GM12864 (cell line): ENCODE measurements at places on chromosomes 16 and 17.

DNA sequence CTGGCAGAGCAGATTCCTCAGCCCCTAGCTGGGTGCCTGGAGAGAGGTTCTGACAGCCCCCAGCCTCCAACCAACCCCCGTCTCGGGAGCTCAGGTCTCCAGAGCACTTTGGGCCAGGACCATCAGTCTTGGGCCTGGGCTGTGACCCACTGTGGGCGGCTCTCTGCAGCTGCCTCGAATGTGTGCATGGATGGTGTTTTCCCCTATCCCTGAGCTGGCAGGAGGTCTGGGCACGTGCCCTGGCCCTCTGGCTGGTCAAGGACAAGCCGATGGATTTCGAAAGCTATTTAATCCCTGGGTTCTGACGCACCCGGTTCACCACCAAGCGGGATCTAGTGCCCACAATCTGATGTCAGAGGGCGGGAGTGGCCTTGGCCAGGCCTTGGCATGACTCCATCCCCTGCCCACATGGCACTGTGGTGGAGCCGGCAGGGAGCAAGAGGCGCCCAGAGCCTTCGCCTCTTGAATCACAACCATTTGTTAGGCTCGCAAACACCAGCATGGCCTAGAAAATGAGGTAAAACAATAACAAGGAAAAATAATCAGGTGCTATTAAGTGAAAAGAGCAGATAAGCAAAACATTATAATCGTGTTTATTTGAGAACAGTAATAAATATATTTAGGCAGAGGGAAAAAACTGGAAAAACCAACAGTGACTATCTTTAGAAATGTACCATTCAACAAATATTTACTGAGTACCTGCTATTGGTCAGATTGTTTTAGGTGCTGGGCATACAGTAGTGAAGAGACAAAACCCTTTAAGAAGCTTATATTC, 69.3 kb upstream of the TOB1 start:
- DNase-seq, result no peak

DNA sequence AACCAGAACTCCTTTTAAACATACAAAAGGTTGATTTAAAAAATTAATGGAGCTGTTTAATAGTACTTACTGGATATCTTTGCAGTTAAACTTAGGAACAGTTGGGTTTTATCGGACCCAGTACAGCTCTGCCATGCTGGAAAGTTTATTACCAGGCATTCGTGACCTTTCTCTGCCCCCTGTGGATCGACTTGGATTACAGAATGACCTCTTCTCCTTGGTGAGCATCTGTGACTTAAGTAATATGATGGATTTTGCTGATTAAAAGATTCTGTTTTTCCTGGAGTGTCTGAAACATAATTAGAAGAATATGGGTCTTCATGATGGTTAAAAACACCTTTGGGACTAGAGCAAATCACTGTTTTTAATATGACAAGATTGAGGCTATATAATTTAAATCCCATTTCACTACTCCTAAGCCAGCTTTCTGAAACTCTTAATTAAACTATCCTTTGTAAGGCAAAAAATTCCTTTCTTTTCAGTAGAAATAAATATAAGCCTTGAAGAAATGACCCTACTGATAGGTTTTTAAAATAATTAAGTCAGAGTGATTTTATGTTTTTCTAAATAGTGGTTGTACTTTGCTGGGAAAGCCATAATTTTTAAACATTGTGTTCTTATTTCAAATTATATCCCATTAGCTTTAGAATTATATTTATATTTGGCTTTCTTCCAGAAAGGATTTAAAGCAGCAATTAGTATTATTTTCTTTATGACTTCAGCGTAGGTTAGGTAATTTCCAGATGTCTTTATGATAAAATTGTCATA, 45.7 kb upstream of the KPNB1 start:
- no peak for DNase-seq

- DNase-seq, result peak; percentile 30
Observed at GRCh38 chr17:48517478-48517877, 13.3 kb downstream of the HOXB1 start.

DNA sequence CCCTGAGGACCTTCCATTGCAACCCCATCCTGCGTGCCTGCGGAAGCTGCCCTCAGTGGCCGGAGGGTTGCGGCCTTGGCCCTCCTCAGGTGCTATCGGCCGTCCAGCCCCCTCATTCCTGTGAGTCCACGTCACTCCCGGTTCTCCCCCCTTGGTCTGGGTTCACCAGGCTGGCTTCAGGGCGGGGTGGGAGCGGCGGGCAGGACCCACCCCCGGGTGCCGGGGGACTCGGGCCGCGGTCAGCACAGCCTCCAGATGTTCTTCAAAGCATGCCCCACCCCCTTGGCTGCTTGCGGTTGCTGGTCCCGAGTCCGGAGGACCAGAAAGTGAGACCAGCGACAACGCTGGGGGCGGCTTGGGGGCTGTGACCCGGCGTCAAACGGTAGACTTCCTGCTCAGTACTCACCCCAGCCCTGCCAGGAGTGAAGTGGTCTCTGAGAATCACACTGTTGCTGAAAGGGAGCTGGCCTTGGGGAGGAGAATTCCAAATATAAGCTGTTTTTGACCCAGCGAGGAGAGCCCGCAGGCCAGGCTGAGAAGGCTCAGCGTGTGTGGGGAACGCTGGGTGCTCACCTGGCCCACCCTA, 4.5 kb downstream of the ZNF469 start:
- DNase-seq, result no peak

GRCh38 chr17:33647956-33648355, 354.9 kb upstream of the ASIC2 start:
- DNase-seq, result no peak

GRCh38 chr16:68987734-68988457, 117.6 kb upstream of the HAS3 start:
- DNase-seq, result no peak

DNA sequence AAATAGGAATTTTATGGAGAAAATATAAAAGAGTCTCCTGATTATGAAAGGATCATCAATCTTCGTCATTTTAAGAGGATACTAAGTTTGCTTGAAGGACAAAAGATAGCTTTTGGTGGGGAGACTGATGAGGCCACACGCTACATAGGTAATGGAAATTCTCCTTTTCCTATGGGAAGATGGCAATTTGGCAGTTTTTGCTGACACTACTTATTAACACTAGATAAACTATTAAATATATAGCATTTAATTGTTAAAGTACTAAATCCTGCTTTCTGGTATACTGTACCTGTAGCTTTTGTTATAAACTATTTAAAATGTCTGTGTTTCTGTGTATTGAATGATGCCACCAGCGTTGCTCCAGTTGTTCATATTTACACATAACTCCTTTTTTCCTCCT, 12.6 kb downstream of the ALDH3A2 start:
- DNase-seq, result no peak

DNA sequence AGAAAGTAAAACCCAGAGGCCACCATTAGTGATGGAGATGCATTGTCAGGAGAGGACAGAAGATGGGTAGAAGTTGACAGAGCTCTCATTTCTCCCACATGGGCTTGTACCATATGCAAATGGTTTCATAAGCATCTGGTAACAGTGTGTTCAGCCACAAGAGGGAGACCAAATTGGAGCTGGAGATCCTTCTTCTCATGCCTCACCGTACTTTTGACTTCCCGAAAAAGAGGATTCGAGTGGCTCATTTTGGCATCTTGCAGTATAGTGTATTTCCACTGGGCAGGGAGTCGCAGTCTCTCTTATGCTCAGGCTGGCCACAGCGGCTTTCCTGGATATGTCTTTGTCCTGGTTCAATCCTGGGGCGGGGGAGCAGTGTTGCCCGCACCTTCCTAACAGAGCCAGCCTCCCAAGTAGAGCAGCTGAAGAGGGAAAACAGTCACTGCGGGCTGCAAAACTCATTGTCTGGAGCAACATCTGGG, 23.8 kb downstream of the TBC1D3B start:
- DNase-seq, result no peak

DNA sequence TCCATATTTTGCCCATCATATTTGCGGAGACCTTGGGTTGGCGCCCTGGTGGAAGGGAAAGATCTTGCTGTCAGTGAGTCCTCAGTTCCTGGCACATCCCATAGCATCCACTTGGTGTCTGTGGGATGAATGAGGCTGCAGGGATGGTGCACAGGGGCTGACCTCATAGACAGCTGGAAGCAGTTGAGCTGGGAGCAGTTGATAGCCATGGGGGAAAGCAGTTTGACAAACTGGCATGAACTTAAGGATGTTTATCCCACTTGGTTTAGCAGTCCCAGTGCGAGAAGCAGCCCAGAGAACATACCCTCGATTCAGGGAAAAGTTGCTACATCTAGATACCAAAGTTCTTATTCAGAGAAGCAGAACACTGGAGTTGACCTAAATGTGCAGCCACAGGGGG, 80.7 kb downstream of the SNX29 start:
- DNase-seq, result no peak

DNA sequence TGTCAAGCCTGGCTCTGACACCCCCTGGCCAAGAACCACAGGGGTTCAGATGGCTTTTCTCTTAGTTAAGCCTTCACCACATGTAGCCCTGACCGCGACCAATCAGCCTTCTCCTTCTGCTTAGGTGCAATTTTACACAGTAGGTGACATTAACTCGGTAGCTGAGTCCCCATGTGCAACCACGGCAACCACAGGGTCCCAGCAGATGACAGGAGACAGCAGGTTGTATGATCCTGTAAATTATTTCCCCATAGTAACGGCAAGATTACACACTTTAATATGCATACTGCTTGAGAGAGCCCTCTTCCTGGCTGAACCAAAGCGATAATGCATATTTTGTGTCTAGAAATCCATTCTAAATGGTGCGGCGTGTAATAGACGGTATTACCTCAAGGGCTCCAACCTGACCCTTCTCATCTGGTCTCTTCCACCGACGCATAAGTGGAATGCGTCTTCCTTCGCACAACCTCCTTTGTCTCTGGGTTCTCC, 458.7 kb upstream of the ZFHX3 start:
- no peak for DNase-seq

GRCh38 chr17:33964344-33964979, 290.6 kb upstream of the CCL2 start:
- peak; percentile 92 for DNase-seq

- no peak for DNase-seq
Observed at GRCh38 chr16:8537691-8538342, 52.5 kb downstream of the TMEM114 start.

DNA sequence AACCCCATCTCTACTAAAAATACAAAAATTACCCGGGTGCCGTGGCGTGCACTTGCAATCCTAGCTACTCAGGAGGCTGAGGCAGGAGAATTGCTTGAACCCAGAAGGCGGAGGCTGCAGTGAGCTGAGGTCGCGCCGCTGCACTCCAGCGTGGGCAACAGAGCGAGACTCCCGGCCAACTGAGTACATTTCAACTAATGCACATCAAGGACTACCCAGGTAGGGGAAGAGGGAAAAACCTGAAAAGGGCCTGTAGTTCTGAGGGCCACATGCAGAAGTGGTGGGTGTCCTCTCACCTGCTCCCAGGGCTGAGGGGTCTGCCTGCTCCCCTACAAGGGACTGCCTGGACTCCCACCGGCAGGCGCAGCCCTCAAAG, 584 bp upstream of the SLC16A5 start:
- no peak for DNase-seq

DNA sequence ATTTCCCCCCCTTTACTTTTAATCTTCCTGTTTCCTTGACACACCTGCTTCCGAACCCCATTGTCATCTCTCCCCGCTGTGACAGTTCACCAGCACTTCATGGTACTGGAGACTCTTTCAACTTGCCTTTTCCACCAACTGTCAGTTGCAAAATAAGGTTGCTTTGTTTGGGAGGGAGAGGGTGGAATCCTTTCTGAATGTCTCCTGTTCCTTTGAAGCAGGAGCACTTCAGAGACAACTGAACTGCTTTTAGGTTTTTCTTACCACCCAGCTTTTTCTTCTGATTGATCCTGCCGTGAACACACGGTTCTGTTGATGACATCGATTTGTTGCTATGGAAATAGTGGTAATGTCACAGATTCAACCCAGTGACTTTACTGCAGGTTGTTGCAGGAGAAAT, 42.0 kb downstream of the RPA1 start:
- DNase-seq, result no peak

DNA sequence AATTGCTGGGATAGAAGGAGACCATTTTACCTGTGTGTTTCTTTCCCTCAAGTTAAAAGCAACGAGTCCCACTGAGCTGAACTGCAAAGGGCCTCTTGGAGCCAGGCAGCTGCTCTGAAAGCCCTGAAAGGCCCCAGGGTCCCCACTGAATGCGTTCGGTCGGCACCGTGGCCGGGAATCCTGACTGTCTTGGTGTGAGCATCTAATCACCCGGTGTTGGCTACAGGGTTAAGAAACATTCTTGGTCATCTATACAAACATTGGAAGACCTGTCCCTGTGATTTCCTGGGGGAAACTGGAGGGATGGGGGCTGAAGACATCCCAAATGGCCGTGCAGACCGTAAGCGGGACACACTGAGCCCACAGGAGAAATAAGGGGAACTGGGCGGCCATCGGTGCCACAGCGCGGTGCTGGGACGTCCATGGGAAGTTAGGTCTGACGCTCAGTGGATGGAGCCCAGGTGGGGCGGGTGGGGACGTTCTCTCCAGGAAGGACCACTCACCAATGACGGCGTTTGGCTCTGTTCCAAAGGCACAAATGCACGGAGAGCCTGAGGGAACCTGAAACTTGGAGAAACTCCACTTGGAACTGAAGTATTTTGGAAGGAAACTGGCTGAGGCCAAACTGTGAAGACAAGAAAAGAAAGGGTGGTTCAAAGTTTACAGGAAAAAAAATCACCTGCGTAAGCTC, 32.1 kb downstream of the WDR45B start:
- no peak for DNase-seq

GRCh38 chr16:54381601-54382313, 95.2 kb upstream of the IRX3 start:
- no peak for DNase-seq

DNA sequence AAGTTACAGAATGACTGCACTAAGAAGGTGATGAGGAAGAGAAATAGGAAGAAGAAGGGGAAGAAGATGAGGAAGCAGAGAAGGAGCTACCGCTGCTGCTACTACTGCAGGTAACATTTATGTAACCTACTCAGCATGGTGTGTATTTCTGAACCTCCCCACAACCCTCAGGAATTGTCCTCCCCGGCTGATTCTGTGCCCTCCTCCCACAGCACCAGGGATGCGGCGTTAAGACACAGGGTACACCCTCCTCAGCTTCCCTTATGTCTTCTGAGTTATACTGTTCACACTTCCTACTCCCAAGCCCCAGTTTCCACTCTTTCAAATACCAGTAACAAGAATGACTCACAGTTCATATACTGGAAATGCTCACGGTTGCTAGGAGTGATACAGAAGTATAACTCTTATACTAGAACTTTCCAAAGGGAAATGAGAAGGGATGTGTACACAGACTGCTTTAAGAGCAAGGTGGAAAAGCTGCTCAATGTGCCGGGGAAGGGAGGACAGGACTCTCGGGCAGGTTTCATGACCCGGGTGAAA, 224.5 kb upstream of the PSMD7 start:
- no peak for DNase-seq

DNA sequence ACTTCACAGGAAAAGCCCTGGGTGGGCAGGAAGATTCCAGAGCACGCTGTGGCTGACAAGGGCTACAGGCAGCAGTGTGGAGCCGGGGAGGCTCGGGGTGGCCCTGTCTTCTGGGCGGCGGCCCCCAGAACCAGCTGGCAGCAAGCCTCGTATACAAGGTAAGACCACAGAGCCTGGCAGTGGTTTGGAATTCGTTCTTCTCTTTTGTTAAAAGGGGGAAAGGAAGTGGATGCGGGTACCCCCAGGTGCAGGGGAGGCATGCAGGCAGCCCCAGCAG, 6.0 kb downstream of the UBALD1 start:
- DNase-seq, result no peak

GRCh38 chr17:47952171-47953021, 5.3 kb downstream of the PRR15L start:
- no peak for DNase-seq

GRCh38 chr17:8387914-8388651, 5.1 kb upstream of the RPL26 start:
- no peak for DNase-seq
